Ascending aorta (tissue), 2 donors: ENCODE measurements at places on chromosomes 1 and 21. TPM values are rescaled to one million over a fixed set of nuclear protein-coding genes. Genes with fewer than 3 reads are reported as not detected.

Gene GBP7
- not detected for total RNA-seq

DNA sequence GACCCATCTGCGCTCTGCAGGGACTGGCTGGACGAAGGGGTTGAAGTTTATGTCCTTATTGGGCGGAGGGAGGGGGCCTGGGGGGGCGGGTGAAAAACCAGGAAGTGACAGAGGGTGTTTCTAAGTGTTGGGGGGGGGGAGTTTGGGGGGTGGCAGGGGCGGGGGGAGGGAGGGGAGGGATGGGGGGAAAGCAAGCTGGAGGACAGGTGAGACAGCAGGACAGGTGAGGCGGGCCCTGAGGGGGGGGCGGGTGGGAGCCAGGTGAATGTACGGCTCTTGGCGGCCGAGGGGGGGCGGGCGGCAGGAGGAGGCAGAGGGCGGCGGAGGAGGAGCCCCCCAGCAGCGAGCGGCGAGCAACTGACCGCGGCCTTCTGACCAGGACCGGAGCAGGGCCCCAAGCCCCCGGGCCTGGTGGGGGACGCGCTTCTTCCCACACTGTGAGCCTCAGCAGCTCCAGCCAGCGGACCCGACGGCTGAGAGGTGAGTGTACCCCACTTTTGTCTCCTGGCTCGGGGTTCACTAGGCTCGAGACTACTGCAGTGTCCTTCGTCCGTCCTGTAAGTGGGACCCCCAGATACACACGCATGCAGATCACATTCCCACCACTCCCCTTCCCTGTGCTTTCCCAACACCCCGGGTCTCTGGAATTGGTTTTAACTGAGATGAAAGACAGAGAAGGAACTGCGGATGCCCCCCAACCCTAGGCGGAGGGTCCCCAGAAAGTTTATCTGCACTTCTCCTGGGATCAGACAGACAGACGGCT lies at the start of gene ZBTB7B:
Gene ZBTB7B (plus strand): TSS at position 339 of the 763 bp plus-strand sequence. CDS start 11,859 bp downstream, outside the sequence.
- no peak for DNase-seq

DNA sequence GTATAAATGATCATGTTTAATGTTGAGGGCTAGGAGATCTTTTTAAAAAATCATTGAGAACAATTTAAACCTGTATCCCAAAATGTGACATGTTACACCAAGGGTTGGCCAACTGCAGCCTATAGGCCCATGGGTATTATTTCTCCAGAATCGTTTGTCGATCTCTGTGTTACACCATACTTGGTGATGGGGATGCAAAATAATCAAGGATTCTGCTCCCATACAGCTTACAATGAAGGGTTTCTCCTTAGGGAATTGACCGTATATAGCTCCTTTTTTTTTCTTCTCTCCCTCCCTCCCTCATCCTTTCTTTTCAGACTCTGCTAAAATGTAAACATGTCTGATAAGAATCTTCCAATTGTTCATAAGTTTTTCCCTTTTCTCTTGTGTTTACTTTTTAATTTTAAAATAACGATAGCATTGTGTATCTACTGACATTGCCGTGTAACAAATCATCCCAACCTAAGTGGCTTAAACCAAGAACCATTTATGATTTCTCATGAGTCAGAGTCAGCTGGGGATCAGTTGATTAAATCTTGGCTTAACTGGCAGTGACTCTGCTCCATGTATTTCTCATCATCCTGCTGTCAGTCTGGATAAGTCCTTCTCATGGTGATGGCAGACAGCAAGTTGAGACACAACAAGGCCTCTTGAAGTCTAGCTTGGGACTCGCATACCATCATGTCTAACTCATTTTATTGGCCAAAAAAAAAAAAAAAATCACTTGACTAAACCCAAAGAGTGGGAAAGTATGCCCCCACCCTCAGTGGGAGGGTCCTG lies 48.0 kb downstream of the MARK1 start:
- no peak for DNase-seq

- no peak for DNase-seq
Measured at GRCh38 chr1:104574620-104575019, 824.9 kb downstream of the AMY1C start.

- no peak for DNase-seq
Measured at GRCh38 chr1:3052501-3052900, 16.5 kb upstream of the PRDM16 start.

Gene SLC35D1
- 3.7 TPM for total RNA-seq

Gene CCDC30
- not detected for total RNA-seq

DNA sequence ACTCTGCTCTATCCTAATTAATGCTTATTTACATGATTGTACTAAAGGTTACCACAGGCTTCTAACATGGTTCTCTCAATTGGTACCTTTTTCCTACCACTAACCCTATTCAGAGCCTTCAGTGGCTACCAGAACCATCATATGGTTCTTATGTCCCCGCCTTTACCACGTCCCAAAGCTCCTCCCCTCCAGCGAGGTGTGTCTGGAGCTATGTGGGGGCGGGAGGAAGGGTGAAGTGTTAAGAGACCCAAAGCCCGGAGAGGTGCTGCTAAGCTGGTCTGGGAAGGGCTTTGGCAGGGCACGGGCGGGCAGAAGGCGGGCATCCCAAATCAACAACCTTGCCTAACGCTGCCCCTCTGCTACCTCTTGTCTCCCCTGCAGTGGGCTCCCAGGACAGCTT lies 10.0 kb downstream of the SPATA46 start:
- DNase-seq: no peak

DNA sequence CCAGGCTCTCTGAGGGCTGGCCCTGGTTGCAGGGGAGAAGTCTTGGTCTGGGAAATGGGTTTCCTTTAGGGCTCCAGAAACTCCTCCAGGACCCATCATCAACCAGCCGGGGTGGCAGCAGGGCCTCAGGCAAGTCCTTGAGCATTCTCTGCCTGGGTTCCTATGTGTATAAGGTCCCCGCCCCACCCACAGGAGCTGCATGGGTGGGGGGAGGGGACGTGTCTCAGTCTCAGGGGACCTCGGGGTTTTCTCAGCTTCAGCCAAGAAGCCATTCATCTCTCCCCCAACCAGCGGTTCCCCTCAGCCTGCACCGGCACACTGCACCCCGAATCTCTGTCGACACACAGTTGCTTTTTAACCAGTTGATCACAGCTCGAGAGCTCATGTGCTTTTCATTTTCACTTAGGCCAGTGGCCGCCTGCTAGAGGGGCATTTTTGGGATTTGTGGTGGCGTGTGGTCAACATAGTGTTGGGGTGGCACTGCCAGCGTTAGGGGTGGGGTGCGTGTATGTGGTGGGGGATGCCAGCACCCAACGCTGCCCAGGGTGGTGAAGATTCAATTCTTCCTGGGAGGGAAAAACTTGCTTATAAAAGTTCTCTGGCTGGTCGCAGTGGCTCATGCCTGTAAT lies 6.5 kb downstream of the RUNX3 start:
- no peak for DNase-seq

GRCh38 chr1:205492201-205492667 lies 12.2 kb upstream of the CDK18 start:
- DNase-seq: no peak

DNA sequence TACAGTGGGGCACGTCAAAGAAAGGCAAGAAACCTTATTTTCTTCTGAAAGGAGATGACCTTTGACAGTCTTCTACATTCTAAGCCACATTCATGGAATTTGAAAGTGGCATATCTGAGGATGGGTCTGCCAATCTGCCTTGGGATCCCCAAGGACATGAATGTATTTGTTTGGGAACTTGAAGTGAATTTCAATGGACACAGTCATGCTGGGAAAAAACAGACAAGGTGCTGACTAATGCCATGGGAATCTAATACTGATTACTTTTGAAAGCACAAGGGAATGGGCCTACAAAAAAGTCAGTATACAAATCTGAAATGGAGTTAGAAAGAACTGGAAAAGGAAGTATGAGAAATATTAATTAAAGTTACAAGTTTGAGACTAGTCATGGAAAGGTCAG lies 128.8 kb downstream of the KCNJ6 start:
- DNase-seq: no peak

DNA sequence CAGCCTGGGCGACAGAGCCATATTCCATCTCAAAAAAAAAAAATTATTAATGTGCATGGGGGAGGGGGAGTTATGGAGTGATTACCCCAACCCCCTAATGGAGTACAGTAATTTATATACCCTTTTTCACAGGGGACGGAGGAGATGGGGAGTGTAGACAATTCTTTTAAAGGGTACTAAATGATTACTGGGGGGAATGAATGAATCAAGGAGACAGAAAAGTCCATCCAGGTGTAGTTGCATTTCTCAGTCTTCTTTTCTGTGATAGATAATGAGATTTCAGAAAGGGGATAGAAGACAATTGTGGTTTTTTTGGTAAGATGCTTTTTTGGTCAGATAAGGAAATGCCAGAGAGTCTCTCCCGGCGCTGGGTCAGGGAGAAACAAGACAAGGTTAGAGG lies 13.0 kb downstream of the OSBPL9 start:
- no peak for DNase-seq

Gene AMY1B
- total RNA-seq: not detected

Gene HSPA13
- total RNA-seq: 14.8 TPM

GRCh38 chr1:205236951-205237475 lies 9.3 kb downstream of the TMCC2 start:
- DNase-seq: peak; percentile 19

DNA sequence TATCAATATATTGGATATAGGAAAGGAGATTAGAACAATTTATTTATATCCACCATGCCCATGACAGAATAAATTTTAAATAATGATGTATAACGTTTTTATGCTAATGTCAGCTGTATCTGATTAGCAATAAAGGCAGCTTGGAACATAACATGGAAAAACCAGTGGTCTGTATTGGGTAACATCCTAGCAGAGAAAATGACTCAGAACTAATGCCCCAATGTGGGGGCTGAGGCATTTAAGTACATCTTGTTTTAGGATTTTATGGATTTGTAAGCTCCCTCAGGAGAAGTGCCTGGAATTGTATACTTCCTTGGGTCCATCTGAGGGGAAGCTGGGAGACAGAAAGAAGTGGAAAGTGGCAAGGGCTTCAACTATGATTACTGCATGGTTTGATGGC lies 82.3 kb downstream of the HMCN1 start:
- DNase-seq: no peak

GRCh38 chr21:41446586-41446985 lies 20.5 kb downstream of the MX1 start:
- no peak for DNase-seq

DNA sequence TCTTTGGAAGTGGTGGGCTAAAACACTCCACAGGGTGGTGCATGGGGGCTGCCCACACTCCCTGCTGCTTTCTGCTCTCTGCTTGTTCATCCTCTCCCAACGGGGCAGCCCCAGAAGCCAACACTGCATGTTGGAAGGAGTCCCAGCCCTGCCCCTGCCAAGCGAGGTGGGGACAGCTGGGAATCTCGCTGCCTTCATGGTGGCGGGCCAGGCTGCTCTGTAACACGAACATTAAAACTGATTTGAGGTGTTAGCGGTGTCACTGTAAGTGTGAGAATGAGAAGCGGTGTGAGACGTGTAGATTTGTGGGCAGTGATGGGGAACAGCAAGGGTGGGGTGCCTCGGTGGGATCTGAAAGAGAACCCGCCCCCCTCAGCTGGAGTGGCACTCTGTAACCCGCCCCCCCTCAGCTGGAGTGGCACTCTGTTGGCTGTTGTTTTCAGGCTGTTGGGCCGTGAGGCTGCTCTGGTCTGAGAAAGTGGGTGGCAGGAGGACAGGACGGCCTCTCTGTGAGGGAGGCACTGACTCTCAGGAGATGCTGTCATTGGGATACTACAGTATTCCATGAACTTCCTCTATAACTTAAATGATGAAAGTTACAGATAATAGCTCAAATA lies 80.9 kb downstream of the PCBP3 start:
- no peak for DNase-seq

GRCh38 chr1:35932158-35932636 lies 1.3 kb downstream of the AGO3 start:
- DNase-seq: no peak

DNA sequence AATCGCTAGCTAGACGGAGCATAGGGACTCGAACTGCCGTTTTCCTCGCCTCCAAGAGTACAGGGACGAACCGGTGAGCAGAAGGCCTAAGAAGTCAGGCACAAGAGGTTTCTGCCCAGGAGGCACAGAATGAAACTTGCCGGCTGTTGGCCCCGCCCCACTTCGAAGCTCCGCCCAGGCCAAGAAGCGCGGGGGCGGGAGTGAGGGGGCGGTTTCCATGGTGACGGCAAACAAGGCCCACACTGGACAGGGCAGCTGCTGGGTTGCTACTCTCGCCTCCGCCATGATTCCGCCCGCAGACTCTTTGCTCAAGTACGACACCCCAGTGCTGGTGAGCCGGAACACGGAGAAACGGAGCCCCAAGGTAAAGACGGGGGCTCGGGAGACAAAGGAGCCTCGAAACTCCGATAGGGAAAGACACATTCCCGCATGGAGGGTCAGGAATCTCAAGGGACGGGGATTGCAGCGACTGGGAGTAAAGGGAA lies at the start of gene DNALI1:
Gene DNALI1 (plus strand): TSS at position 229 of the 485 bp plus-strand sequence. CDS start 55 bp downstream, at position 284.
- peak; percentile 93 for DNase-seq

DNA sequence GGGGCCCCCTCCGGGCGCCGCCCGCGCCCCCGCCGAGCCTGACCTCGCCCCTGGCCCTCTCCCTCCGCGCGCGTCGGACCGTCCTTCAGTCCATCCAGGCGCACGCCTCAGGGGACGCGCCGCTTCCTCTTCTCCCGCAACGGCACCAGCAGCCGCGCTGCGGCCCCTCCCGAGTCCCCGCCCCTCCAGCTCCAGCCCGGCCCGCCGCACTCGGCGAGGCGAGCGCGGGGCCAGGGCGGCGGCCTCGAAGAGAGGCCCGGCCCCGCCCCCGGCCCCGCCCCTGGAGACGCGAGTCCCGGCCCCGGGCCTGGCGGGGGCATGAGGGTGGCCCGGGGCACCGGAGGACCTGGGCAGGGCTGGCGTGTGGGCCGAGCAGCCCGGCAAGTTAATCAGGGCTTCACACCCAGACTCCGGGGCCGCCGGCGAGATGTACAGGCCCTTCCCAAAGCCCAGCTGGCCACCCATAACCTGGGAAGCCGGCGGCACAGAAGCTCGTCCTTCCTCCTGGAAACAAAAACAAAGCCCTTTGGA lies at the start of gene IGSF3:
Gene IGSF3 (minus strand): TSS at position 159 of the 531 bp plus-strand sequence. CDS start 1,407 bp downstream, outside the sequence.
- no peak for DNase-seq

GRCh38 chr1:215605011-215605621 lies 38.0 kb downstream of the KCTD3 start:
- DNase-seq: no peak

DNA sequence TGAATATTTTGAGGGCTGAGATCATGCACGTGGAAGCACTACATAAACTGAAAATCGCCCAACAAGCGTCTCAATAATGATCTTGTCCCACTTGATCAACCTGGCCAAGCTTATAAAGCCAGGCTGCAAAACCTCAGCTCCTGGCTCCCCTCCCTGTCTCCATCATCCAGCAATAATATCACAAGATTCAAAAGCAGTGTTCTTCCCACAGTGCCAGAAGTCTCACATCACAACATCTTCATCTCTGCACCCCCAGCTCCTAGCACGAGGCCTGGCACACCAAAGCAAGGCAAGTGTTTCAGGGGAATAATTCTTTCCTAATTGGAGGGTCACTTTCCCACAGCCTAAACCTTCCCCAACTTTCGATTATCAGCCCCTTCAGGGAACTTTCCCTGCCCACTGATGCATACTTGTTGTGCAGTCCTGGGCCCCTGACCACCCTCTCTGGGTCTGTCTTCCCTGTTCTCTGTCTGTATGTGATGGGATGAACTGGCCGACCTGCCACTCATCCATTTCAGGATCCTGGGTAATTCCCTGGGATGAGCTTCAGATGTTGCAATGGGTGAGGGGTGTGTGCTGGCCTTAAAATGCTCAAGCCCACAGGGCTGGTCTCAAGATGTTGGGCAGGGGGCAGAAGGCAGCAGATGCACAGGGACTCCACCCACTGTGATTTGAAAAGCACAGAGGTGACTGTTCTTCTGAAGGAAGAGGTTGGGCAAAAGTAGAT lies 129.0 kb downstream of the DMRTB1 start:
- no peak for DNase-seq

Gene TOR1AIP1
- 46.6 TPM for total RNA-seq
